ENCODE measurements at places on chromosomes 2 and 18. TPM values are rescaled to one million over a fixed set of nuclear protein-coding genes. Genes with fewer than 3 reads are reported as not detected.

OSR1 gene
- 14.8 TPM for total RNA-seq

TXNDC9 gene
- total RNA-seq = 32.3 TPM

TXNDC2 gene
- 0.06 TPM for total RNA-seq

MOGAT1 gene
- total RNA-seq = not detected

COBLL1 gene
- 68.9 TPM for total RNA-seq
